ENCODE measurements at places on chromosomes 1 and 21.

DNA sequence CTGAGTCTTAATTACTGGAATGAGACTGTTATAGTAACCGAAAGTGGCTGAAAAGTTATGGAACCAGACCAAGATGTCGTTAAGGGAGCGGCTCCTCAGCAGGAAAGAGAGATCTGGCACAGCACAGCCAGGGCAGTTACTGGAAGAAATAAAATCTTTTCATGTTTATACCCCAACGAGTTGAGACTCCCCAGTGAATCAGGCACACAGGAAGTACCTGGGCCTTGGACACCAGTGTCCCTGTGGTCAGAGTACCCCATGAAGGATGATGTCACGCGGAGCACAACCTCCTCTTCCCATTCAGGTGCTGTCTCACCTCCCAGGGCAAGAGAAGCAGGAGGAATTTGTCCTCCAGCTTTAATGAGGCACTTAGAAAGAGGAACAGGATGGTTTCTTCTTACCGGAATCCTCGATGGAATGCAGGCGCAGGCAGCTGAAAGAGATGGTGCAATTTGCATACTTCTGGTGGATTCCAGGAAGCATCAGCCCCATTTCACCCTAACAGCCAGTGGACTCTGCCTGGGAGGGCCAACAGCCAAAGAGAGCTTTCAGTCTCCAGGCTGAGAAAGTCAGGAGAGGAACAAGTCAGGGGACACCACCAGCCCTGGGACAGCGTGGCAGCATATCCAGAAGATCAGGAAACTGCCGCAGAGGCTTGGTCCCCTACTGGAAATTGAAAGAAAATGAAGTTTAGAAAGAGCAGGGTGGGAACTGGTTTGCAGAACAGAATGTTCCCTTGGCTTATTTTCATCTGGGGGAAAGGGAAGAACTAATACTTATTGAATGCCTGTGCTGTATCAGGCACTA lies 35.9 kb upstream of the CTTNBP2NL start:
- DNase-seq: no peak

GRCh38 chr1:234926559-234927311 lies 201.9 kb downstream of the TOMM20 start:
- DNase-seq: no peak

DNA sequence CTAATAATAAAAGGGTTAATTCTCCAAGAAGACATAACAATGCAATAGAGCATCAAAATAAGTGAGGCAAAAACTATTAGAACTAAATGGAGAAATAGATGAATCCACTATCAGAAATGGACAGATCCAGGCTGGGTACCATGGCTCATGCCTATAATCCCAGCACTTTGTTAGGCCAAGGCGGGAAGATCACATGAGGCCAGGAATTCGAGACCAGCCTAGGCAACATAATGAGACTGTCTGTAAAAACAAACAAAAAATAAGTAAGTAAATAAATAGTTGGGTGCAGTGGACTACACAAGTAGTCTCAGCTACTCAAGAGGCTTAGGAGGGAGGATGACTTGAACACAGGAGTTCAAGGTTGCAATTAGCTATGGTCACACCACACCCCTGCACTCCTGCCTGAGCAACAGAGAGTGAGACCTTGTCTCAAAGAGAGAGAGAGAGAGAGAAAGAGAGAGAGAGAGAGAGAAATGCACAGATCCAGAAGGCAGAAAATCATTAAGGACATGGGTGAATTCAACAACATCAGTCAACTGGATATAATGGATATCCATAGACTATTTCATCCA lies 12.3 kb downstream of the FRRS1 start:
- DNase-seq: no peak

DNA sequence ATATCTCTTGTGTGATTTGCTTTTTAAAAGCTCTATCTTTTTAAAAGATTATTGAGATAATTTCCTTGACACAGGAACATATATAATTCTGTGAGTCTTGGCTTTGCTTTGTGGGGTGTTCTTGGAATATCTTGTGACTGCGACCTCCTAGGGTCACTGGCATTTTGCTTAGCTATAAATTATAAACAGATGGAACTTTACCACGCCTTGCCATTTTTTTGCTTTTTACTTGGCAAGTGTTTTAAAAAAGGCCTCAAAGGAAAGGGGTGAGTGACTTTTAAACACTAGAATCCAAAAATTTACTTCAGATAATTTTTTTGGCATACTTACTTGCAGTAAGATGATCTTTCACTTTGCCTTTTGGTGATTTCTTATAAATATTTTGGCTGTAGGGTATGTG lies 43.6 kb downstream of the ALG6 start:
- DNase-seq: no peak

- no peak for DNase-seq
Measured at GRCh38 chr1:177181631-177182291, 11.0 kb downstream of the BRINP2 start.

- no peak for DNase-seq
Measured at GRCh38 chr1:21861602-21862429, 49.8 kb downstream of the LDLRAD2 start.

DNA sequence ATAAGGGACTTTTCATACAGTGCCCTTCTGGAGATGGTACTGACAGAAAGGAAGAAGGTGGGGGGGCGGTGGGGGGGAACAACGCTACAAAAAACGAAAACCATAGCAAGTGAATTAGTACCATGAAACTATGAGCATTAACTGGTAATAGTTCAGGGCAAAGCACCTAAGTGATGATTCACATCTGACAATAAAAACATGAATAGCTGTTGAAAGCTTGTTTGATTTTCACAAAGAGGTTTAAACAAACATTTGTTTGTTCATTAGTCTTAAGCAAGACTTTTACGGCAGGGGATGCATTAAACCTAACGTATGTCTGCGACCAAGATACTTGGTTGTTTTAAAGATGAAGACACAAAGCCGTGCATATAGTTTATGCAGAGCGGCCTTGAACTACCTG lies 177.5 kb downstream of the LMO4 start:
- DNase-seq: no peak

DNA sequence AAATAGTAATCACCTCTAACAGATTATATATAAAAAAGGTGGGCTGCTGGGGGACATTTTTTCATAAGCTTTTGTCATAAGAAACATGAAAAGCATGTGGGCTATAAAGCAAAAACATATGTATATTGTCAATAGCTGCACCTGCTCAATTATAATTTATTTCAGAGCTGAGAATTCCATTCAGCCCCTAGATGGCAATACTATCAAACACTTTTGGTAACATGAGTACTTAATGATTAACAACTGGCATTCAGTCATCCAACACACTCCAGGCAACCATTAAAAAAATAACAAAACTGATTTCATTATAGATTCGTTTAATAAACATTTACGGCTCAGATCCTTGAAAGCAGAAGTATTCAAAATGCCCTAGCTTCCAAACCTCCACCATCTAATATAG lies 115.1 kb downstream of the KCTD3 start:
- no peak for DNase-seq

- DNase-seq: no peak
Measured at GRCh38 chr1:211259638-211260126, 516 bp downstream of the RCOR3 start.

DNA sequence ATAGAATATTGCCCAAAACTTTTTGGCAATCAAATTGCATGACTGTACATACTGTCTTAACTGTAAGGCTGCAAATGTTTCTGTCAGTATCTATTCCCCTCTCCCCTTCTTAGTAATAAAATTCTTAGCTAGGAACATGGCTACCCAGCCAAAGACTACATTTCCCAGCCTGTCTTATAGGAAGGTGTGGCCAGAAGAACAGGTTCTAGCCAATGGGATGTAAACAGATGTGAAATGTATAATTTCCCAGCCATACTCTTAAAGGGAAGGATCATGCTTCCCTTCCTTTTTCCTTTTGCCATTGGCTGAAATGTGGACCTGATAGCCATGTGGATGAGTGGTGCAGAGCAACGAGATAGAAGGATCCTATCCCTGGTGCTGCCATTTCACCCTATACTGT lies 7.0 kb upstream of the HIVEP3 start:
- no peak for DNase-seq

- no peak for DNase-seq
Measured at GRCh38 chr1:147095691-147096090, 76.6 kb downstream of the PRKAB2 start.

GRCh38 chr21:42892582-42892930 lies 553 bp upstream of the NDUFV3 start:
- no peak for DNase-seq

DNA sequence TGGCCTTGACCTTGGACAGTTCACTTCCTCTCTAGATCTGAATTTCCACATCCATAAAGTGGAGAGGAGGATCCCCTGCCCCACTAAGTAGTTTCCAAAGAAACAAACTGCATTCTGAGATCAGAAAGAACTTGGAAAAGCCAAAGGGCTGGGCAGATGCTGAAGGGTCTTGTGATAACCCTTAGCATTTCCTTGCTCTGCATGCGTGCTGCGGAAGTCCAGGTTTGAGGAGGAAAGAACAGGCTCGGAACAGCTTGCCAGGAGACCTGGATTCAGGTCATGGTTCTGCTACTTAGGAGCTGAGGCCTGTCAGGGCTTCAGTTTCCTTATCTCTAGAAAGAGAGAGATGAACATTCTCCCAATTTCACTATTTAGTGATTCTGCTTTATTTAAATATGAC lies 27.2 kb downstream of the IGFN1 start:
- DNase-seq: no peak

DNA sequence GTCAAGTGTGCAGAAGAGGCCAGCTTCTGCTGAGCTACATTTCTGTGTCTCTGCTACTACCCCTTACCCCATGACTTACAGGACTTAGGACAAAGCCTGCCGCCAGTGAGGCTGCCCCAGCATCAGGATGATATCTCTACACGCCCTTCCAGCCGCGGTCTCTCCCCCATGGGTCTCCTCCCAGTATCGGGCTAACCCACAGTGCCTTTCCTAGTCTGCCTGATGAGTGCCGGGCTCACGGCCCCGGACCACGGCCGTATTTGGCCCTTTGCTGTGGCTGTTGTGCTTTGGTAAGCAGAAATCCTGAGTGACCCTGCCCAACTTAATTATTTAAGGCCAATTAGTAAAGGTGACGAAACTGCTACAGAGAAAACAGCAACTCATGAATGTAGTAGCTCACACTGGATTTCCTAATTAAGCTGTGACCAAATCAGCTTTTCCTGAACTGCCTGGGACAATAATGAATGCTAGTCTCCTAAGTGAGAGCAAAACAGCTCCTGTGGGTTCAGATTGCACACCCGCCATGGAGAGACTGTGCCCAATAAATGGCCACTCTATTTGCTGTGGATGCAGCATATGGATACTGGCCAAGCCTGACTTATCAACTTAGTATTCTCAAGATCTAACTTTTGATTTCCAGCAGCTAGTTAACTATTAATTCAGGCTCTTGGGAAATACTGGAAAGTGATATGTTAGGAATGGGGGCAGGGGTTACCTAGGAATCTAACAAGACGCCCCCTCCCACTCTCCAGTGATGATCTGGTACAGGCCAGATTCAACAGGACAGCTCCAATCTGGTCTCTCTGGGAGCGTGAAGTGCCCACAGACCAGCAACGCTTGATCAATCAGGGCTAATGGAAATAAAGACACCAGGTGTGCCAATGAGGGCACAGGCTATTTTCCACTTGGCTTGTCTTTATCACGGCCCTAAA lies 123.3 kb upstream of the IFFO2 start:
- no peak for DNase-seq

DNA sequence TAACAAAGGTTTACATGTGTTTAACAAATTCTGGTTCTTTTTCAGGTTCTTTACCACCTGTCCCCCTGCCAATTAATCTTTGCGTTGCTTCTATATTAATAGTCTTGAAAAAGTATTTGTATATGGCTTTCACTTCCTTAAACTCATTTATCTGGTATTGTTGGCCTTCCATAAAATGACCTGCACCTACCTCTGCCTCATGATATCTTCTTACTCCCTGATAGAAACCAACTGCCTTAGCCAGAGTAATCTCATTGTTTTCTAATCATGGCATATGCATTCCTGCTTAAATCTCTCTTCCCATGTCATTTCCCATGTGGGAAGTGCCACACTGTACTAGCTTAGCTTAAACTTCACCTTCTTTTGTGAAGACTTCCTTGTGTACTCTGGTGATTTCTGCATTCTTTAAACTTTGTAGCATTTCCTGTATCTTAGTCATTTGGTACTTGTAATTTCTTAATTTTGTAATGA lies 8.7 kb downstream of the SMG7 start:
- DNase-seq: no peak

All from thoracic aorta (tissue), 2 donors.